ENCODE measurements at places on chromosomes 5 and 9. TPM values are rescaled to one million over a fixed set of nuclear protein-coding genes. Genes with fewer than 3 reads are reported as not detected.

DNA sequence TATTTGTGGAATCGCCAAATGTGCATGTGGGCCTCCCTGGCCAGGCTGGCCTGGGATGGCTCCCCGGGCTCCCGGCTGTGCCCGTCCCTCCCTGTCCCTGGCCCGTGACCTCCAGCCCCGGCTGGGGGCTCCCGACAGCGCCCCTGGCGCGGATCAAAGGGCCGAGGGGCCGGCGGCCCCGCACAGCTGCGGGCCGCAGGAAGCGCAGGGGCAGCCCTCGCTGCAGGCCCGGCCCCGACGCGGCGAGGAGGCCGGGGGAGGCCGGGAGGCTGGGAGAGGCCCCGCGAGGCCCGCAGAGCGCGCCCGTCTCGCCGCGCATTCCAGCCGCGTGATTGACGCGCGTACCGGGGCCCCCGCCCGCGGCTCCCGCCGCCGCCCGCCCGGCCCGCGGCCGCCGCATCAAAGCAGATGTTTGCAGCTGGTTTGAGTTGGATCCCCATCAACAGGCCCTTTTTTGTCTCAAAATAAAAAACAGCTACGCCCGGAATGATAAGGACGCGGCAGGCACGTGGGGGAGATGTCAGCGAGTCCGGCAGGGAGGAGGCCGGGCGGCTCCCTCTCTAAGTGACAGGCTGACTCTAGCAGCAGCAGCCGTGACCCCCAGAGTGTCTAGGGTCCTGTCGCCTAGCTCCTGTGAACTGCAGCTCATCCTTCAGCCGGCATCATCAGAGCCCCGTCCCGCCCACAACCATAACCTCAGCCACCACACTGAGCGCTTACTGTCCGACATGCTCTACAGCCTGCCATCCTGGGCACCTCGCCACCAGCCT lies 69.4 kb downstream of the LMX1B start:
- DNase-seq = no peak

- DNase-seq = peak; percentile 30
Measured at GRCh38 chr5:88743231-88743834, 139.7 kb downstream of the MEF2C start.

GRXCR2 gene
- not detected for polyA plus RNA-seq

DNA sequence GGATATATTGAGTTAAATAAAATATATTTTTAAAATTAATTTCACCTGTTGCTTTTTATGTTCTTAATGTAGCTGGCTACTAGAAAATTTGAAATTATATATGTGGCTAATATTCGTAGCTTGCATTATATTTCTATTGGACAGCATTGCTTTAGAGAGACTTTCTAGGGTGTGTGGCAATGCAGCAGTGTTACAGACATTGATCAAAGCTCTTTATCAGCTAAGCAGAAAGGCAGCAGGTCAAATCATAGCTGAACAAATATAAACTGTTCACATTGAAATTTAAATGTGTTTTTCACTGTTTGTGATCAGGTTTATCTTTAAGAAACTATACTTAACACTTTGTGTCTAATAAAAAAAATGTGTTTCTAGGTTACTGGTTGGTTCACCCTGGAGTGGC lies 52.6 kb downstream of the ITGA2 start:
- no peak for DNase-seq

DNA sequence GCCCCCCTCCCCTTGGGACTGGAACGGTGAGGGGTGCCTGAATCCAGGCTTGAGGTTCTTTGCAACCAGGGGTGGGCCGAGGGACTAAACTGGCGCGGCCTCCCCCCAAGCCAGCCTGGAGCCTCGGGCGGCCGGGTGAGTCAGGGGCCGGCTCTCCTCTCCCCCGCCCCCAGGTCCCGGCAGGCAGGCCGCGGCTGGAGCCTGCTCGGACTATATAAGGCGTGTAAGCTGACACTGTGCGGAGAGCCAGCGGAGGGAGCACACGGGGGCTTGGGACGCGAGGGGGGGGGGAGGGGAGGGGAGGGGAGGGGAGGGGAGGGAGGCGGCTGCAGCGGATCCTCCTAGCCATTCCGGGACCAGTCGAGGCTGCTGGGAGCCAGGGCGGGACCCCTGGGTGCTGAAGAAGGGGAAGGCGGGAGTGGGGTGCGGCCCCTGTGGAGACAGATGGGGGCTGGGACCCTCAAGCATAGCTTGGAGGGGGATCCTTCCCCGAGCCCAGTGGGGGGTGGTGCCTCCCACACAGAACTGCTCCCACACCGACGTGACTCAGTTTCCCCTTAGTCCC lies 595 bp downstream of the PDLIM7 start:
- DNase-seq = no peak

PDZD2 gene
- not detected for polyA plus RNA-seq

DNA sequence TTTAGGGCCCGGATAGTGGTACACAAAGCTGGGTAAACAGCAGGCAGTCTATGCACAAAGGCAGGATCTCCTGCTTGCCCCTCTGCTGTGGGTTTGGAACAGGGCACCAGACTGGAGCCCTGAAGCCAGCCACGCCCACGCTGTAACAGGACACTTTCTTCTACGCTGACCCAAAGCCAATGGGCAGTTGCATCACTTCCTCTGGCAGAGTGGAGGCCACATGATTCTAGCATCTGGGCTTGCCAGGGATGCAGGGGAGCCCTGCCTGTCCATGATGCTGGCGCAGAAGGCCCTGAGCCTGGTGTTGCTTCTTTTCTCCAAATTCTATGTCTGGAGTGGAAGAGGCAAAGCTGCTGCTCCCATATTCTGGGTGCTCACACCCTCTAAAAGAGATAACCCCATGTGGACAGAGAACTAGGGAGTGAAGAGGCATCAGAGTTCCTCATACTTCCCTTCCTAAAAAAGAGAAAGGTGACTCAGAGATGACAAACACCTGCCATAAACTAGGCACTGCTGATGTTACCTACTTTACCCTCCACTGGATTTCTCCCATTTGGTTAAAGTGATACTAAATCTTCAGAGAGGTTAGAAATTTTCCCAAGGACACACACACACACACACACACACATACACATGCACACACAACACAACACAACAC lies 260.3 kb upstream of the KLF4 start:
- no peak for DNase-seq

GRCh38 chr9:114991861-114992260 lies 61.5 kb upstream of the TNFSF8 start:
- no peak for DNase-seq

GRCh38 chr9:8825585-8826147 lies 1026.1 kb upstream of the DMAC1 start:
- DNase-seq = no peak

DNA sequence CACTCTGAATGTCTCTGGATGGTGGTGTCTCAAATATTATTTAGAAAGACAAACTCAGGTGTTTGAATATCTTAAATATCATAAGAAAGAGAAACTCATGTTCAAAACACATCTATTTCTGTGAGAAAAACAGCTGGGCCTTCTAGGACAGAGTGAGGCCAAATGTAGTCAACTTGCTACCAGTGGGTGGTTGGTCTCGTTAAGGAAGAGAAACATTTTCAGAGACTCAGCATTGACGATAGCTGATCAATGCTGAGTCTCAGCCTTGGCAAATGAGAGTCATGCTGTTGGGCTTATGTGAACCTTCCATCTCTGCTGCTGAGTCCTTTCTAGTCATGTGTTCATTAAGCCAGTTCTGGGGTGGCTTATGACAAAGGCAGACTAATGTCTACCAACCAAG lies 418.0 kb downstream of the CETN3 start:
- DNase-seq = no peak

TEK gene
- 8.6 TPM for polyA plus RNA-seq

WWC1 gene
- 49.6 TPM for polyA plus RNA-seq

SEMA4D gene
- polyA plus RNA-seq = 0.67 TPM
